NCI-H226 (cell line): ENCODE measurements at places on chromosomes 3 and 15.

DNA sequence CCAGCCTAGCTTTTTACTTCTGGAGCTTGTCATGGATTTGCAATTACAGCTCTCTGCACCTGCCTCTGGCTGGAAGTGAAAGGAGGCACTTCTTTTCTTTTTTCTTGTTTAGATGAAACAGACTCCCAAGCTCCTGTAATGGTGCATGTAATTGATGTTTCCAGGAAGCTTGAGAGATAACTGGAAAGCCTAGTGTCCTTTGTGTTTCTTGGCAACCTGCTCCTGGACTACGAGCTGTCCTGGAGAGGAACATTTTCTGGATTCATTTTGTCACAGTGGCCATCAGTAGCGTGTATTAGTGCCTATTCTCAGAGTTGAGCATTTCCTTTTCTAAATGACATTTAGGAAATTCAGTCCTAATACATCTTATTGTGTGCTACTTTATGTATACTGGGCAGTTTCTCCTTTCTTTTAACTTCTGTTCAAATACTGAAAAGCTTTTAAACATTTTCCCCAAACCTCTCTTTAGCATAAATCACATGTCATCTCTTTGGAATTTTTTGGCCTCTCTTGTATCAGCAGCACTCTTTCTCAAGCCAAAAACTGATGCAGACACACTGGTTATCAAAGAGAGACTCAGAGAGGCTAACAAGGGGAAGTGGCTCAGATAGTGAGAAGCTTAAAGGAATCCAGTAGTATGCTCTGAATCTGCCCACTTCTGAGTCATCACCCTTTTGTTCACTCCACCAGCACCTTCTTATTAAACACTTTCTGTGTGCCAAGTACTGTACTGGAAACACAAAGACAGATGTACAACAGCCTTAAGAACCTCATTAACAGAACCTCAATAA lies 62.6 kb upstream of the SLC2A2 start:
- peak; percentile 91 for DNase-seq

DNA sequence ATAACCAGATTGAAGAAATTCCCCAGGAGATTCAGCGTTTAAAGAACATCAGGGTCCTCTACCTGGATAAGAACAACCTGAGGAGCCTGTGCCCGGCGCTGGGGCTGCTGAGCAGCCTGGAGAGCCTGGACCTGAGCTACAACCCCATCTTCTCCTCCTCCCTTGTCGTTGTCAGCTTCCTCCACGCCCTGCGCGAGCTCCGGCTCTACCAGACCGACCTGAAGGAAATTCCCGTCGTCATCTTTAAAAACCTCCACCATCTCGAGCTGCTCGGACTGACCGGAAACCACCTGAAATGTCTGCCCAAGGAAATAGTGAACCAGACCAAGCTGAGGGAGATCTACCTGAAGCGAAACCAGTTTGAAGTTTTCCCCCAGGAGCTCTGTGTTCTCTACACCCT lies 9.4 kb upstream of the LRRC34 start:
- DNase-seq = no peak

- DNase-seq = no peak
These were observed 2.7 kb upstream of the FURIN start for GRCh38 chr15:90865702-90866101.

DNA sequence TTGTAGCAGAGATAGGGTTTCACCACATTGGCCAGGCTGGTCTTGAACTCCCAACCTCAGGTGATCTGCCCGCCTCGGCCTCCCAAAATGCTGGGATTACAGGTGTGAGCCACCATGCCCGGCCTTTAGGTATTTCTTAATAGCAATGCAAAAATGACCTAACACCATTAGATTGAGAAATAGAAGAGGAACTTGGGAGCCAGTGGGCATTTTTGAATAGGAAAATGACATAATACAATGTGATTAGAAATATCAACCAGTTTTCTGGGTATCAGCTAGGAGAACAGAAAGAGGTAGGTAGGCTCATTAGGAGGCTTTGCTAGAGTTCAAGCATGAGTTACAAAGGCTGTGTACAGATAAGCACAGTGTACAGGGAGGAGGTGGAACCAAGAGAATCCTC lies 101.8 kb upstream of the TBC1D5 start:
- DNase-seq = no peak

DNA sequence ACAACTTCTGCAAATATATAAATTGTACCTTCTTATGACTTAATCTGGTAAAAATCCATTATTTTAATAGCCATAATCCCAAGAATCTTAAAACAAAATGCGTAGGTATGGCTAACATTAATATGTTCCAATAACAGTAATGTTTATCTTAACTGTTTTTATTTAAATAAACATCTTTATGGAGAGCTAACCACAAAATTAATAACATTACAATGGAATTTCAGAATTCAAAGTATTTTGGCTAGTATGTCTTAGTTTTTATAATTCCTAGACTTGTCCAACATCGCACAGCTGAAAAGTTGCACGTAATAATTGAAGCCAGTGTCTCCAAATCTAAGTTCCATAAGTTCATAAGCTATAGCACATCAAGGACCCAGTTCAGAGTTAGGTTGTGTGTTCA lies 47.6 kb downstream of the ANKRD28 start:
- no peak for DNase-seq

DNA sequence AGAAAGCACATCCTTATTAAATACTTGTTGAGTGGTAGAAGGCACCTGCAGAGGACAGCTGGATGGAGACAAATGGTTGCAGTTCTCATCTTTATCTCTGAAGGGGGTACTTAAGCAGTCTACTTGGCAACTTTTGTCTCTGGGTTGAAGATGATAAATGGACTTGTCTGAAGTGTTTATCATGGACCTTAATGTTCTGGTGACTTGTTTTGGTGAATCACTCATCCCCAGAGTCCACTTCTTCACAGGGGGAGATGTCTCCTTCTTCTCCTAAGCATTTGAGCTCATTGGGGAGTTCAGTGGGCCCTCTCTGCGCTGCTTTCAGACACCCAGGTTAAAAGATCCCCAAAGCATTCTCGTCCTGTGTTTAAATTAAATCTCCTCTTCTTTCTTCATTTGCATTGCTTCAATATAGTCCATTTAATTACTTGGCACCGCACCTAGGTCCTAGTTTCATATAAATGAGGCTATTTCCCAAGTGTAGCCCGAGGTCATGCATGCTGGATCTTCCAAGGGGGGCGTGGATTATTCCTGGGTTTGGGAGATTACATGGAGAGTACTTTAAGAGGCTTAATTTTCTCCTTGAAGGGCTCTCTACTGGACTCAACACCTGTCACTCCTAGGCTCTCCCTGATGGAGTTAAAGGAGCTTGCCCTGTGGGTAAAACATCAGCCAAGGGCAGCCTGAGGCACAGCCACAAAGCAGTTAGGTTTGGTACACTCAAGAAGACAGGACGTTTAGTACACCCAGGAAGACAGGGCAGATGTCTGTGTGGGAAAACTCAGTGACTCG lies 239.3 kb upstream of the C2CD4B start:
- peak; percentile 63 for DNase-seq

DNA sequence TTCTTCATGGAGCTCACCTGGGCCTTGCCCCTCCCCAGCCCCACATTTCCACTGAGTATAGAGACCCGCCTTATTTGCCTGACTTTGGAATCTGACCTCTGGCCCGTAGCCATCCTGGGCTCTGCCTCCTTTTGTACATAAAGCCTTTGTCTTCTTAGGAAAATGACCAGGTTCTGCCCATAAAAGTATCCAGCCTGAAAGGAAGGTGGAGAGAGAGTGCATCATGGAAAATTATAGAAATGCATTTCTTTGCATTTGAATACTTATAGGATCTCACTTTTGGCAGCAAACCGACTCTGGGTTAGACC lies 3.6 kb upstream of the SH2D7 start:
- no peak for DNase-seq
